ENCODE measurements at places on chromosomes 2 and 18.

DNA sequence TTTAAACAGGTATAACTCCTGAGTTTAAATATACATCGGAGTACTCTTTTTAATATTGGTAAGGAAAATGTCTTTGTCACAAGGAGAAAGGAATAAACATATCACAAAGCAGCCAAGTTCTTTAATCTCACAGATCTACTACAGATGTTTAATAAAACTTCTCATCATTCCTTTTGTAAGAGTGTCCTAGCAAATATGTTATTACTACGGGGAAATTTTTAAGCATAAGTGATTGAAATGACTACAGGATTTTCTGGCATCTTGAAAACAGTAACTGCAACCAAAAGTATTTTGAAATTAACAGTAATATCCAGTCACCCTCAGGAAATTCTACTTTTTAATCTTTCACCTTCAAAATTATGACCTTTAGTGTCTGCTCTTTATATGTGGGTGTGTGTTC, 403.1 kb downstream of the IRS1 start:
- no peak for DNase-seq

- no peak for DNase-seq
Measured at GRCh38 chr2:44104855-44105271, 63.8 kb upstream of the PPM1B start.

GRCh38 chr2:80086831-80087230, 217.7 kb downstream of the LRRTM1 start:
- no peak for DNase-seq

DNA sequence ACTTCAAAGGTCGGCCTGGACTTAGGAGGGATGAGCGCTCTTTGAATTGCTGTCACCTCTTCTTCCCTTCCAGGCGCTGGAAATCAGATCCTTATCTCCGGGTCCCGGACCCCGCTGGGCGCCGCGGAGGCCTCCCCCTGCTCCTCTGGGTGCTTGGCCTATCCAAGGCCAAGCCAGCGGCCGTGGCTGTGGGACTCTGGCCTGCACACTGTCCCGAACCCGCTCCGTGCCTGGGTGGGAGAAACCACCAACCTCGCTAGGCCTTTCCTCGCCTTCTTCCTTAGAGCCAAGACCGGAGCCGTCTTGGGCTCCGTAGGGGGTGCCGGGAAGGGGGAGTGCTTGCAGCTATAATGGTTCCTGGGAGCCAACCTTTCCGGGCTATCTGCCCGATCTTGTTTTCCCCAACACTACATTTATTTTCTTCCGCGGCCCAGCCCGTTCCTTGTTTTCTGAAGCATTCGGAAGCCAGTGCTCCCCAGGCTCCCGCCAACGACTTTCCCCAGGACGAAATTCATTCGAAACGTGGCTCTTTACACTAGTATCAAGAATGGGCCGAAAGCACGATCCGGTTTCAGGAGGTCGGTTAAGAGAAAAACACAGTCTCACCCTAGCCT, 2.4 kb downstream of the OSR1 start:
- no peak for DNase-seq

GRCh38 chr18:58592223-58593214, 36.4 kb downstream of the ALPK2 start:
- DNase-seq, result no peak

GRCh38 chr18:60146220-60146960, 226.2 kb downstream of the MC4R start:
- DNase-seq, result no peak

GRCh38 chr2:190789074-190790004, 91.3 kb upstream of the GLS start:
- DNase-seq, result no peak

DNA sequence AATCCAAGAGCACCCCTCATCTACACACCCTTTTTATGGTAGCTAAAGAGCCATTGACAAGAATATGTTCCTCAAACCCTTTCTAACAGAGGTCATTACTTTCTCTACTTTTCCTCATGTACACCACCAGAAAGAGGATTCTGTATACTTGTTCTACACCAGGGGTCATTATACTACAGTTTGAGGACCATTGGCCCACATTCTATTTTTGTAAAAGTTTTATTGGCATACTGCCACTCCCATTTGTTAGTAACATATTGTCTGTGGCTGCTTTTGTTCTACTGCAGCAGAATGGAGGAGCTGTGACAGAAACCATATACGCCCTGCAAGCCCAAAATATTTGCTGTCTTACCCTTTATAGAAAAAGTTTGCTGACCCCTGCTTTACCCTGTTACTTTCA, 14.3 kb downstream of the HTR2B start:
- peak; percentile 66 for DNase-seq

- no peak for DNase-seq
Measured at GRCh38 chr2:101272045-101272784, 19.5 kb downstream of the CNOT11 start.

DNA sequence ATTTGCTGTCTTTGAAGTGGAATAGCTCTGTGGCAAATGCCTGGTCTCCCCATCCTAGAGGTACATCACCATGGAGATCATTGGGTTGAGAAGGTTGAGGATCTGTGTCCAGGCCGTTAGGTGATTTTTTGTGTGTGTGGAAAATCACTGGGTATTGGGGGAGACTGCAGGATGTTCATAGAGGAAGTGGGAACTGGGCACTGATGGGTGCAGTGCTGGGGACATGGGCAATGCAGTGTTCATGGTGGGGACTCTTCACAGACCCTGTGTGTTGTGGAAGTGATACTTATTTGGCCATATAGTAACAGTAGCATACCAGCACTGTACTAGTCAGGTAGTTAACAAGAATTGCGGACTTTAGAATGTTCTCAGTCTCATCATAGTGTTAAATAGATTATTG, 34.9 kb downstream of the ATP9B start:
- no peak for DNase-seq

- DNase-seq, result no peak
Measured at GRCh38 chr18:57089702-57090101, 57.2 kb upstream of the BOD1L2 start.

GRCh38 chr18:59768409-59768808, 71.2 kb upstream of the CCBE1 start:
- DNase-seq, result no peak

GRCh38 chr2:27832396-27832795, 57.8 kb downstream of the RBKS start:
- peak; percentile 5 for DNase-seq

- DNase-seq, result peak; percentile 69
Measured at GRCh38 chr2:12300927-12301326, 415.8 kb upstream of the TRIB2 start.

DNA sequence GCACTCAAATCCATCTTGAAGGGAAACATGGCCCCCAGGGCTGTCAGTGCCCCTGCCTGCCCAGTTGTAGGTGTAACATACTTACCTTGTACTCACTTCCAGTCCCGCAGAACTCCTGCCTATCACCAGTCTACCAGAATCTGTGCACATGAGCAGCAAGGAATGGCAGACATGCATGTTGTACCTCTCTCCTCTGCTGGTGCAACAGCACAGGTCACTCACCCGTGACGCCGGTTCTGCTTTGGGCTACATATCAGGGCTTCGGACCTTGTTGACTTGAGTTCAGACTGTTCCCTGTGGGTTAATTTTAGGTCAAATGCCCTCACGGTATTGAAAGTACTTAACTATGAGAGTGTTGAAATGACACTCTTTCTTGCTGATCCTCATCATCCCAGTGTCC, 215.7 kb downstream of the TPGS2 start:
- no peak for DNase-seq

DNA sequence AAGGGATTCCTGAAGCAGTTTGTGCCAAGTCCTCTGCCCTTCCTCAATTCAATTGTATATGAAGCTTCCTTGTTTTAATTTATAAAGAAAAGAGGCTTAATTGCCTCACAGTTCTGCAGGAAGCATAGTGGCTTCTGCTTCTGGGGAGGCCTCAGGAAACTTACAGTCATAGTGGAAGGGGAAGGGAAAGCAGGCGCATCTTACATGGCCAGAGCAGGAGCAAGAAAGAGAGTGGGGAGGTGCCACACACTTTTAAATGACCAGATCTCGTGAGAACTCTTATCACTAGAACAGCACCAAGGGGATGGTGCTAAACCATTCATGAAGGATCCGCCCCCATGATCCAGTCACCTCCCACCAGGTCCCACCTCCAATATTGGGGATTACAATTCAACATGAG, 114.2 kb downstream of the SGPP2 start:
- DNase-seq, result no peak

- no peak for DNase-seq
Measured at GRCh38 chr2:25170888-25171287, 2.5 kb upstream of the POMC start.

- peak; percentile 78 for DNase-seq
Measured at GRCh38 chr2:180644709-180645108, 335.7 kb upstream of the UBE2E3 start.

GRCh38 chr2:32227492-32227891, 37.2 kb downstream of the NLRC4 start:
- DNase-seq, result no peak

- DNase-seq, result no peak
Measured at GRCh38 chr2:44771522-44771921, 170.0 kb upstream of the SIX3 start.

DNA sequence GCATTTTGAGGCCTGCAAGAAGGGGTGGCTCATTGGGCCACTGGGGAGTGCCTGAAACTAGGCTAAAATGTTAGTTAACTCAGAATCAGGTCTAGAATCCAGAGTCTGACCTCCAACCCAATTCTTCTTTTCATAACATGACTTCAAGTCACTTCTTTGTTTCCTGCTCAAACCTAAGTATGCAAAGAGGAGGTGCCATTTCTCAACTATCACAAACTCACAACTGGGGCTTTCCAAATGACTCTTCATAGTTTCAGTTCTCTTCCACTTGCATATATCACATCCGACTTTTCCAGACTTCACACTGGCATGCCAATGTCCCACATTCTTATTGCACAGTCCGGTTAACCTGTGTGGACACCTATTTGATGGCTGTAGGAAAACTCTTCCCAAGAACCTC, 211.6 kb downstream of the TCF4 start:
- DNase-seq, result no peak

DNA sequence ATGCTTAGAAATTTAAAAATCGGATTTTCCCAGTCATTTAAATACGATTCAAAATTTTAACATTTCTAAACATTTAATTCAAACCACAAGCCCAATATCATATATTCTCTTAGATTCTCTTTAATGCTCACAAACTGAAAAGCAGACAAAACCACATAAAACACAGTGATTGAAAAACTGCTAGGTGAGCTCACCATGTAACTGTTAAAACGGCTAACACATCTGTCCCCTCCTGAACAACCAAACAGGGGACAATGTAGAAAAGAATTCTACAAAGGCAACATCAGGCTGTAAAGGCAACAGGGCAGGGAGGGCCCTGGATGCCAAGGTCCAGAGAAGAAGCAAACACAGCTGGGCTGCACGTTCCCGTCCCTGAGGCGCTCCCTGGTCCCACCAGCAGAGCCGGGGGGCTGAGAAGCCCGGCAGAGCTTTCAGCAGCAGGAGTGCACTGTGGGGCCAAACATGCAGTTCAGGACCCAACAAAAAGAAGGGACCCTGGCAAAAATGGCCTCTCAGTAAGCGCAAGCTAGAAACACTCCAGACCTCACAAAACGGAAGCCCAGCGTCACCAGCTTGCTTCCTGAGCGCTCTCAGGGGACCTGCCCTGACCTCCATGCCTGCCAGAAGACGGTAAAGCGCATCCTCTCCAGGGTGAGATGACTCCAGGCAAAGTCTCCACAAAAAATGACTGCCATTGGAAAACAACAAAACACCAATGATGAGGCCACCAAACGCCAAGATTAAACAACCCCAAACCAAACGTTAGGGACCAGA, 40.5 kb downstream of the NDUFA10 start:
- DNase-seq, result no peak

- peak; percentile 13 for DNase-seq
Measured at GRCh38 chr2:84969511-84970209, 1.3 kb upstream of the KCMF1 start.

GRCh38 chr2:134536296-134536695, 182.5 kb downstream of the TMEM163 start:
- no peak for DNase-seq

- no peak for DNase-seq
Measured at GRCh38 chr2:20576598-20577115, 74.2 kb downstream of the HS1BP3 start.

GRCh38 chr2:191048073-191048472, 34.1 kb upstream of the STAT1 start:
- DNase-seq, result peak; percentile 84

DNA sequence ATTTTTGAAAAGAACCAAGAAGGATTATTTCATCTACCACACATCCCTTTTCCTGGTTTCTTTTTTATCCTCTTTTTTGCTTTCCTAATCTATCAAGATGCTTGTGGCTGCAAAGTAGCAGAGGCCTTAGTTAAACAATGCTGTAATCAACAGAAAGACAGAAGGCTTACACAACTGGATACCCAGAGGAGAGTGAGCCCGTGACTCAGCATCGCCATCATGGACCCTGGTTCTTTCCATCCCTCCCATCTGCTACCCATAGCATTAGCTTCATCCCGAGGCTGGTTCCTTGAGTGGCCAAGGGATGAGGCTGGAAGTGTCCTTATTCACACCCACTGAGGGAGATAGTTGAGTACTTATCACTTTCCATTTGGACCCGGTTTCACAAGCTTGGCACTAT, 7.5 kb upstream of the HAAO start:
- no peak for DNase-seq

DNA sequence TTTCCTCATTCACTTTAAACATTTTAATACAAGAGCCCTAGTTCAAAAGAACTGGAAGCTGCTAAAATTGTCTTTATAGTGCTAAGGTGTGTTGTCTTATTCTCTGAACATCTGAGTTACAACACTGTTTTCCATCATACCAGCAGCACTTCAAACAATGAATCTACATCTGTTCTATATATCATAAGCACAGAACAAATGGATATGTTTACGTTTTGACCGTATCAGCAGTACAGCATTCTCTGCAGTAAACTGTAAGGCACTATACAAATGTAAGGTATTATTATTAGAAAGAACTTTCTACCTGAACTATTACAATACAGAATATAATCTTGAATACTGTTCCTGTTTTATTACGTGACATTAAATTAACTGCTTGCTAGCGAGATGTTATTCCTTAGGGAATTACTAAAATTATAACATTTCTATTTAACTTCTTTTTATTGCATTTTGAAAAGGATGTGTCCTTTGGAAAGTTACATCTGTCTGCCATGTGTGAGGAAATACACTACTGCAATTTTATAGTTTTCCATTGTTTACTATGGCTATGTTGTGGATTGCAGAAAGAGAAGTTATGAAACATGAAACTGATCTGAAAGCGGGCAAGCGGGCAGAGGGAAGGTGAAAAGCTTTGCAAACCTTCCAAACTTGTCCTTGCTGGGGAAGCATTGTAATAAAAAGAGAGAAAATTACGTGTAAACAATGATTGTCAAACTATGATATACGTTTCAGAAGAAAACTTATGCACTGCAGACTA, 13.7 kb downstream of the NCKAP1 start:
- peak; percentile 53 for DNase-seq
